ENCODE measurements at places on chromosomes 11 and 22.
A peak's percentile ranks its signal among the peaks of the same experiment; 100 is the strongest.

- no peak for DNase-seq
Observed at GRCh38 chr11:1820463-1821325, 14.1 kb upstream of the SYT8 start.

DNA sequence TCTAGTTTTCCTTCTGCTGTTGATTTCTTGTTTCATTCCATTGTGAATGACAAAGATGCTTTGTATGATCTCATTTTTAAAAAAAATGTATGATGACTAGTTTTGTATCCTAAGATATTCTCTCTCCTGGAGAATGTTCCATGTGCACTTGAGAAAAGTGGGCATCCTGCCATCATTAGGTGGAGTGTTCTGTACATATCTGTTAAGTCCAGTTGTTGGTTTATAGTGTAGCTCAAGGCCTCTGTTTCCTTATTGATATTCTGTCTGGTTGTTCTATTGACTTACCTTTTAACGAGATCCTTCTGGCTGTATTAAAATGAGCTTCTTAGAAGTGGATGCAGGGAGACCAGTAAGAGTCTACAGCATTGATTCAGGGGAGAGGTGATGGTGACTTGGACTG lies 35.2 kb downstream of the SGSM1 start:
- no peak for DNase-seq

GRCh38 chr22:46465793-46466192 lies 71.6 kb downstream of the CELSR1 start:
- no peak for DNase-seq

DNA sequence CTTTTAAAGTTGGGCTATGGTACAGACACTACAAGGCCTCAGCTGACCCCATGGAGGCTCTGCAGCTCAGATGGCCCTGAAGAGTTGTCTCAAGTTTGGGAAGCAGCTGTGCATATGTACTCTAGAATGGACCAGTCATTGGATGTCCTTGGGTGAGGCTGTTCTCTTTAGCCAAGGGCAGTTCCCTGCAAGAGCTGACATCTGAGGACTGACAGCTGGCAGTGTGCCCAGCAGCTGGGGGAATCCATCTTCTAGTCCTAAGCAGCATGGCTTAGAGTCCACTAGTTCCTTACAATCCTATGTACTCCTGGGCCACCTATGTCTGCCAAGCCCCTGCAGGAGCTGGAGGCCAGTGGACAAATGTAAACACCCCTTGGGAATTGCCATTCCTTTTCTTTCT lies 76.5 kb downstream of the C11orf91 start:
- no peak for DNase-seq

- no peak for DNase-seq
Observed at GRCh38 chr22:43554694-43555365, 143.0 kb downstream of the MPPED1 start.

DNA sequence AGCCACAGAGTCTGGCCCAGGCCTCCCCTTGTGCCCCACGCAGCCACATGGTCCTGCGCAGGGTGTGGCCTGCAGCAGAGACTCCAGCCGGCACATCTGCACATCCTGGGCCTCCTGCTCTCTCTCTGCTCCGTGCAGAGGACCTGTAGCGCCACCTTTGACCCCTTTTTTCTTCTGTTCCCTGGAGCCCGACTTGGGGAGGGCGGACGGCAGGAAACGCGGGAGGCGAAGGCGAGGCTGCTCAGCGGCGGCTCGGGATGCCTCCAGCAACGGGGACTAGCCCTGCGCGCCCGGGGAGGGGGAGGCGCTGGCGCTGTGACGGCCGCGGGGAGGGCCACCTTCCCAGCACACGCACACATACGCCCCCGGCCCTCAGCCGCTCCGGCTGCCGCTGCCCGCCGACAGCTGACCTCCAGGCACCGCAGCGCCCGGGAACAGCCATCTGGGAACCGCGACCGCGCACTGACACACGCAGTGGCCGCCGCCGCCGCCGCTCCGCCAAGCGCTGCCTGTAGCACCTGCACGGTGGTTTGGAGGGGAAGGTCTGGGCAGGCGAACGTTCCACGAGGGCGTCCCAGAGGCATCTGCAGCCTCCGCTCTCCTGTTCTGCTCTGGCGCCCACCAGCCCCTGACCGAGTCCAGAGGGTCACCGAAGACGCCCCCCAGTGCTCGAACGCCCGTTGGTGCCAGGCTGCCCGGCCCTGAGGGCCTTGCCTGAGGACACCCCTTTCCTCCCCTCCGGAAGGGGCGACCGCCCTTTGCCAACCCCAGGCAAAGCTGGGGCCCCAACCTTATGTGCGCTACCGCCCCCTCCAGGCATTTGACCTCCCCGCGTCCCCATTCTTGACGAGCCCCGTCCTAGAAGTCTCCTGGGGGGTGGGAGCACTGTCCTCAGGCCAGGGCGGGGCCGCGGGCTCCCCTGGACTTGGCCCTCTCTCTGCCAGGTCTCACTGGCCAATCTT lies 16.9 kb upstream of the C22orf42 start:
- peak; percentile 3 for DNase-seq
